Mesangial cell (primary cell): ENCODE measurements at places on chromosomes 7 and 10. TPM values are rescaled to one million over a fixed set of nuclear protein-coding genes. Genes with fewer than 3 reads are reported as not detected.

MEPCE gene
- total RNA-seq, result 26.4 and 30.4 TPM in 2 replicates

OGDHL gene
- 0.98 and 18.1 TPM in 2 replicates for total RNA-seq

SEPTIN14 gene
- total RNA-seq, result not detected in 2 replicates

ZCWPW1 gene
- 0.25 and 0.81 TPM in 2 replicates for total RNA-seq

SHH gene
- 0.16 and 1.6 TPM in 2 replicates for total RNA-seq

ITIH5 gene
- total RNA-seq, result 0.98 and 3.8 TPM in 2 replicates

RTKN2 gene
- 1.5 and 5.5 TPM in 2 replicates for total RNA-seq

TBX20 gene
- total RNA-seq, result not detected in 2 replicates

C10orf105 gene
- not detected in 2 replicates for total RNA-seq

ECHDC3 gene
- total RNA-seq, result 22.2 and 26.7 TPM in 2 replicates

EFCAB10 gene
- total RNA-seq, result not detected in 2 replicates

FOXP2 gene
- total RNA-seq, result 0.33 and 1.1 TPM in 2 replicates

DRGX gene
- total RNA-seq, result not detected in 2 replicates

PTPRE gene
- 5.2 and 8.3 TPM in 2 replicates for total RNA-seq

CDC14C gene
- total RNA-seq, result 0.13 TPM in 1 of 2 replicates, not detected in the other

TDRD1 gene
- total RNA-seq, result not detected in 2 replicates

A1CF gene
- total RNA-seq, result not detected in 2 replicates

CALHM3 gene
- total RNA-seq, result not detected in 2 replicates

AUTS2 gene
- total RNA-seq, result 8.6 and 12.3 TPM in 2 replicates

FBXL15 gene
- total RNA-seq, result 20.0 and 26.7 TPM in 2 replicates

RBM20 gene
- total RNA-seq, result 1.4 and 1.6 TPM in 2 replicates

CRYGN gene
- total RNA-seq, result 1.3 TPM in 1 of 2 replicates, not detected in the other

CEP55 gene
- total RNA-seq, result 3.7 and 79.5 TPM in 2 replicates

DGKI gene
- total RNA-seq, result 3.4 and 13.4 TPM in 2 replicates

PLEKHA8 gene
- 4.6 and 4.9 TPM in 2 replicates for total RNA-seq

STAG3 gene
- total RNA-seq, result 0.25 and 0.33 TPM in 2 replicates

TFEC gene
- total RNA-seq, result not detected in 2 replicates

WASHC2A gene
- 17.4 and 24.2 TPM in 2 replicates for total RNA-seq

GRIFIN gene
- not detected in 2 replicates for total RNA-seq

LRRC4 gene
- total RNA-seq, result 0.16 and 1.0 TPM in 2 replicates

DNA2 gene
- total RNA-seq, result 1.5 and 9.9 TPM in 2 replicates

GPR158 gene
- total RNA-seq, result not detected in 2 replicates

OR2A42 gene
- under 0.01 and 0.49 TPM in 2 replicates for total RNA-seq

AKR1C8 gene
- not detected in 2 replicates for total RNA-seq

PAX4 gene
- not detected in 2 replicates for total RNA-seq

PDK4 gene
- total RNA-seq, result under 0.01 and 1.6 TPM in 2 replicates

TMEM213 gene
- not detected in 2 replicates for total RNA-seq

LBX1 gene
- not detected in 2 replicates for total RNA-seq

FAM25C gene
- total RNA-seq, result not detected in 2 replicates

EPO gene
- not detected in 2 replicates for total RNA-seq

ACHE gene
- under 0.01 and 0.51 TPM in 2 replicates for total RNA-seq

FZD8 gene
- total RNA-seq, result 1.8 and 7.7 TPM in 2 replicates

GHRHR gene
- not detected in 2 replicates for total RNA-seq

SRRM3 gene
- 0.13 and 0.16 TPM in 2 replicates for total RNA-seq

DDIT4 gene
- 112 and 250 TPM in 2 replicates for total RNA-seq

CXCL12 gene
- 0.81 and 4.7 TPM in 2 replicates for total RNA-seq

FXYD4 gene
- total RNA-seq, result not detected in 2 replicates

GBX1 gene
- total RNA-seq, result not detected in 2 replicates

FFAR4 gene
- not detected in 2 replicates for total RNA-seq

PIP gene
- total RNA-seq, result not detected in 2 replicates

VSTM2A gene
- not detected in 2 replicates for total RNA-seq

TAS2R41 gene
- total RNA-seq, result not detected in 2 replicates

TRIM24 gene
- 18.3 and 18.9 TPM in 2 replicates for total RNA-seq

COL26A1 gene
- 0.16 and 0.25 TPM in 2 replicates for total RNA-seq

CNPY1 gene
- not detected in 2 replicates for total RNA-seq
